ENCODE measurements at places on chromosomes 12 and 14.

DNA sequence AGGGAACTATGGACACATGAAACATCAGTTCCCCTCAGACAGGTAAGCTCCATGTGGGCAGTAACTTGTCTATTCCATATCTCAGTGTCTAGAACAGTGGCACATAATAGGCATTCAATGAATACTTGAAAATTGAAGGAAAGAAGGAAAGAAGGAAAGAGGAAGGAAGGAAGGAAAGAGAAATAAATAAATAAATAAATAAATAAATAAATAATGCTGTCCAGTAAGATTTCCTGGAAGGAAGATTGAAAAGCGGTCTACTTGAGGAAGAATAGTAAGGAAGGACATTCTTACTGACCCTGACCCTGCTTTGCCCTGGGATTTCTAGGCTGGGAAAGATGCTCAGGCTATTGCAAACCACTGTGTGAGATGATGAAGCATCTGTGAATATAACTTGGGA is 91.5 kb downstream of the PTPRR start:
- DNase-seq = no peak

- no peak for DNase-seq
These were observed 96.0 kb upstream of the MDM1 start for GRCh38 chr12:68428211-68428610.

DNA sequence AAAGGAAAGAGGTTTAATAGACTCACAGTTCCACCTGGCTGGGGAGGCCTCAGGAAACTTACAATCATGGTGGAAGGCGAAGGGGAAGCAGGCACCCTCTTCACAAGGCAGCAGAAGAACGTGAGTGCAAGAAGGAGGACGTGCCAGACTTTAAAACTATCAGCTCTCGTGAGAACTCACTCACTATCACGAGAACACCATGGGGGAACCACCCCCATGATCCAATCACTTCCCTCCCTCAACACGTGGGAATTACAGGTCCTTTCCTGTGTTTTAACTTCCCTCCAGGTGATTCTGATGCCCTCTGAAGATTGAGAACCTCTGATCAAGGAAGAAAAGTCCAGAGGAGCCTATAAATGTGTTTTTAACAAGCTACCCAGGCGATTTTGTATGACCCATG is 358.7 kb downstream of the MED13L start:
- DNase-seq = no peak

DNA sequence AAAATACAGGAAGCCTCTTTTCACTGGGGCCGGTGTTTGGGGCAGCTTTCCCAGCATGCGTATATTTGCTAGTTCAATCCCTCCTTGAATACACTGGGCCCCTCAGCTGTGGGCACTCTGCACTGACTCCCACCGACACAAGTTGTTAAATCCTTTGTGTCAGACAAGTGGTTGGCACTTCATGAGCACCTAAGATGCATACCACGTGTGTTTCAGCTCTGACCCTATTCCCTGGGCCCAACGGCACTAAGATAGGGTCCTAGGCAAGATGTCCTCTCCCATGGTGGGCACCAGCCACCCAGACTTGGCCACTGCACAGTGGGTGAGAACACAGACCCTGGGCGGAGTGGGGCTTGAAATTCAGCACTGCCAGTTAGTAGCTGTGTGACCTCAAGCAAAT is 173.8 kb downstream of the BCL11B start:
- no peak for DNase-seq

GRCh38 chr12:47350062-47350408 is 270.3 kb upstream of the AMIGO2 start:
- no peak for DNase-seq

DNA sequence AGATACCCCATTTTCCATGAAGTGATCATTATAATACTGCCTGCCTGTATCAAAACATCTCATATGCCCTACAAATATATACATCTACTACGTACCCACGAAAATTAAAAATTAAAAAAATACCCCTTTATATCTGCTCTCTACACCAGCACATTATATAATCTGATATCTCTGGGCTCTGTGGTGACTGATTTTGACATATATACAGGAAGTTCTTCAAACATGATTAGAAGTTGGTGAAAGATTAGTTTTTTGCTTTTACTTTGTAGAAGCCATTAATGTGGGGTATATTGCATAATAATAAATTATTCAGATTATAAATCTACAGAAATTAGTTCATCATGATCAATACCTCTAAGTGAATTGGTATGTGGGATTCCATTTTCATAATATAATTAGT is 126.7 kb upstream of the MDM1 start:
- DNase-seq = no peak

DNA sequence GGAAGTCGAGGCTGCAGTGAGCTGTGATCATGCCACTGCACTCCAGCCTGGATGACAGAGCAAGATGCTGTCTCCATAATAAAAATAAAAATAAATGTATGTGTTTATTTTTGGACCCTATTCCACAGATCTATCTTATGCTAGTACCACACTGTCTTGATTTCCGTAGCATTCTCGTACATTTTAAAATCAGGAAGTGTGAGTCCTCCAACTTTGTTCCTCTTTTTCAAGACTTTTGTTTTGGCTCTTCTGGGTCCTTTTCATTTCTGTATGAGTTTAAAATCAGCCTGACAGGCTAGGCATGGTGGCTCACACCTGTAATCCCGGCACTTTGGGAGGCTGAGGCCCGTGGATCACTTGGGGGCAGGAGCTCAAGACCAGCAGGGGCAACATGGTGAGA is 25.8 kb downstream of the DAO start:
- DNase-seq = no peak

GRCh38 chr12:50569876-50570275 is 65.1 kb downstream of the DIP2B start:
- DNase-seq = no peak

- DNase-seq = no peak
These were observed 99.6 kb upstream of the FOXG1 start for GRCh38 chr14:28666961-28667360.

- no peak for DNase-seq
These were observed 92.4 kb downstream of the NUAK1 start for GRCh38 chr12:106046301-106046846.

DNA sequence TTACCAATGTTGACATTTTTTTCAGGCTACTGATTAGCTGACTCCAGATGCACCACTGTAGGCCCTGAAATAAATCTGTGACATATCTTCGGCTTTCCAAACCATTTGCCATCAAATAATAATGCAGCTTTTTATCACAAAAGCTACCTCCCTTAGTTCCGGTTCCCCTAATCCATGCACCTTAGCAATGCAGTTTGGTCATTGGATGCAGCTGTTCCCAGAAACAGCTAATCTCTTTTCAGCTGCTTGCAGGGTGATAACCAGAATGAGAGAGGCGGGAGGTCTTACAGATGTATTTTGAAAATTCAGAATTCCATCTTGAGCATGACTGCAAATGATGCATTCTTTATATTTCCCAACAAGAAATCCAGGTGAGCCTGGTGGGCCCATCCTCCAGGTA is 646.2 kb downstream of the SOX5 start:
- no peak for DNase-seq

DNA sequence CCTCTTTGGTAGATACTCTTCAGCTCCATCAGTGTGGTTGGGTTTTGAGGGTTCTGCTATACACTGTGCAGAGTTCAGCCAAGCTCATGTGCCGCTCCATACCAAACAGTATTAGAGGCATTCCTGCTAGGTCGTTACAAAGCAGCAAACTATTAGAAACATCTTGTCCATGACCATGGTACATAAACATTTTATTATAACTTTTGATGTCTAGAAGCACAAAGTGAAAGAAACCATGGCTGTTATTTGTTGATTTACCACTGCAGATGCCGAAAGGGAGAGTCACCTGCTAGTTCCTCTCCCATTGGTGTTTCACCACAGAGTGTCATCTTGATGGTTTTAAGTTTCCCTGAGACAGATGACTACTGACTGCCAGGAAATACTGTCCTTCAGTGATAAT is 242.0 kb downstream of the ADAMTS20 start:
- DNase-seq = no peak

DNA sequence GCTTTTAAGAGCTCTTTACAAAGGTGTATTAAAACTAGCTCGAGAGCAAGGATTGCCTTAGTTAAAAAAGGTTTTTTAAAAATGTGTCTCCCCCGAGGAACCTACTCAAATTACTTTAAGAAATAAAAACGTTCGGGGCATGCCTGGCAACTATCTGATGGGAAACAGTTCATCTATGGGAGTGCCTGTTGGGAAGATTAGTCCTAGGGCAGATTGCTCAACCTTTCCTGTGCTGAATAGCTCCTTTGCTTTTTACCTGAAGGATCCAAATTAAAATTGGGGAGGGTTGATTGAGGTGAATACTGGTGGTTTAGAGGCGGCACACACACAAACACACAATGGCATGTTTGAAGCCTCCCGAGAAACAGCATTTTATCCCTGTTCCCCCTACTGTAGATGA is 541.4 kb upstream of the ATP2B1 start:
- no peak for DNase-seq

DNA sequence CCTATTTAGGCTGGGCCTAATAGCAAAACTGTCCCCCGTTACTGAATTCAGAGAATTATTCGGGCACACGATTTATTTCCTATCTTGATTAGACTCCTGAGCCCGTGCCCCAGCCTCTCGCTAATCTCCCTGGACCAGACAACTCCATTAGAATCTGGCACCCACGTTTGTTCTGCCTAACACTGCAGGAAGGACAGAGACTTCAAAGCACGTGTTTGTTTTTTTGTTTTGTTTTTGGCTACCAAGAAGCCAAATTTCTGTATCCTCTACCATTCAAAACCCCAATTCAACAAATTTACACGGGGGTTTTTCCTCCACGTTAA is 4.8 kb downstream of the USP44 start:
- no peak for DNase-seq

All from activated CD4-positive, alpha-beta T cell treated with anti-CD3 and anti-CD28 coated beads for 1 hour (primary cell).